Lower leg skin (tissue), 4 donors: ENCODE measurements at places on chromosomes 1 and 21. TPM values are rescaled to one million over a fixed set of nuclear protein-coding genes. Genes with fewer than 3 reads are reported as not detected.
A peak's percentile ranks its signal among the peaks of the same experiment; 100 is the strongest.

The SLC6A17 gene
- 6.6 TPM for total RNA-seq

DNA sequence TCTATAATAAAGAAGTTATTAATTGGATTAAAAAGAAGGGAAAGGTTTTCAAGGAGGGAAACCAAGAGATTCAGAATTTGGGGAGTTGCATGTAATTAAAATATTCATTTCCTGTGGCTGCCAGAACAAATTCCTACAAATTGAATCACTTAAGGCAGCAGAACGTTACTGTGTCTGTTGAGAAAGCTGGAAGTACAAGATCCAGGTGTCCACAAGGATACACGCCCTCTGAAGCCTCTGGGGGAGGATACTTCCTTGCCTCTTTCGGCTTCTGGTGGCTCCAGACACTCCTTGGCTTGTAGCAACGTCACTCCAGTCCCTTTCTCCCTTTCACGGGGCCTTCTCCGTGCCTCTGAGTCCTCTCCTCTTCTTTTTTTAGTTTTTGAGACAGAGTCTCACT lies 67.9 kb downstream of the KAZN start:
- no peak for DNase-seq

The VAV3 gene
- total RNA-seq: 145 TPM

DNA sequence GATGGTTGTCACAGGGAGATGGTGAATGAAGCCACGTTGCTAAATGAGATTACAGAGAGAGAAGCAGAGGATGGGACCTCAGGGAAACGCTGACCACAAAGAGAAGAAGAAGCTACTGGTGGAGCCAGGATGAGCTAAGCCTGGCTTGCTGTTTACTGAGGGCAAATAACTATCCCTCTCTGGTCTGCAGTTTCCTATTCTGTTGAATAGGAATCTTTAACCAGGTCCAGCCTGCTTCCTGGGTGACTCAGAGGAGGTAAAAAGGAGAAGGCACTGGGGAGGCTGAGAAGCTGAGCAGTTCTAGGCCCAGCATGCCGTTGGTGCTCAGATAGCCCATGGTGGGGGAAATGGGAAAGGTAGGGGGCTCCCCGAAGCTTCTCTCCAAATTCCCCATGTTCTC lies 29.6 kb downstream of the DMBX1 start:
- no peak for DNase-seq

The ROR1 gene
- 21.4 TPM for total RNA-seq

The S100A7 gene
- total RNA-seq: 39.5 TPM

DNA sequence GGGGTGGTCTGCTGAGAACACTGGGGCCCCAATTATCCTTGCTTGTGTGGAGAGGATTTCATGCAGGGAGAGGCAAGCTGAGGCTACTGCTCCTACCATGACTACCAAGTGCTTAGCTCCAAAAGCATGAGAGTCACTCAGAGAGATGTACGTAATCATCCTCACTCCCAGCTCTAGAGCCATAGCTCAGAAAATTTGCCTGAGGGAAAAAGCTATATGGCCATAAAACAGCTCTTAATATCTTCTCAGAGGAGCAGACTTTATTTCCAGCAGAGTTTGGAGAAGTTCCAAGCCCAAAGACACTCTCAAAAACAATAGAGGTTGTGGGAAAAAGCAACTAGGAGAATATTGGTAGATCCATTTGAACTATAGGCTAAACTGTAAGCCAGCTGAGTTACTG lies 106.4 kb upstream of the PBX1 start:
- no peak for DNase-seq

DNA sequence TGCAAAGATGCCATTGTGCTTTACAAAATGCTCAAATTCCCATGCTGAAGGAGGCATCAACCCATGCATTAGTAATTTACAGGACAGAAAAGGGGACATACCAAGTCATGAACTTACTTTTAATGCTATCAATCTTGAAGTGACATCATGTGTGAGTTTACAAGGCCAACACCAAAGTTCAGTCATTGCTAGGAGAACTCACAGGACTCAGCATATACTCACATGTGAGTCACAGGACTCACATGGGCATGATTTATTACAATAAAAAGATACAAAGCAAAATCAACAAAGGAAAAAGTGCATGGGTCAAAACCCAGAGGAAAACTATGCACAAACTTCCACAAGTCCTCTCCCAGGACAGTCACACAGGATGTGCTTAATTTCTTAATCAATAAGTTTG lies 1656.0 kb downstream of the MRPL39 start:
- no peak for DNase-seq

The IFI44 gene
- total RNA-seq: 4.9 TPM

The MTX1 gene
- total RNA-seq: 20.5 TPM

The CFAP107 gene
- not detected for total RNA-seq

The MPZL1 gene
- 36.1 TPM for total RNA-seq

The CENPL gene
- total RNA-seq: 4.8 TPM

DNA sequence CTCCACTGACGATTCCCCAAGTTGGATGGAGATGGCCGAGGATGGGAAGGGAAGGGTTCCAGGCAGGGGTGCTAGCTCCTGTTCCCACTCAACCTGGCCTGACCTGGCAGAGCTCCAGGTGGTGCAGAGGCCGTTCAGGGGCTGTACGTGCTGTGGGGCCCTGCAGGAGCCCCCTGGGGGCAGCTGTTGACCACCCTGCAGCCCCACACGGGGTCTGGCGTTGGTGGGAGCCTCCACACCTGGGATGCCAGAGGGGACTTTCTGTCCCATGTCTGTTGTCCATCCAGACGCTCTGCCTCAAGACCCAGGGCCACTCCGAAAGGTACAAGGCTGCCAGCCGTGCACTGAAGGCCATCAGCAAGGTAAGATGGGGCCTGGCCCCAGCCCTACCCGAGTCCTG lies 20.0 kb downstream of the ARHGEF16 start:
- DNase-seq: no peak

- DNase-seq: peak; percentile 31
These were observed 72.8 kb downstream of the XCL2 start for GRCh38 chr1:168470901-168471431.

The KRTAP12-2 gene
- total RNA-seq: not detected

DNA sequence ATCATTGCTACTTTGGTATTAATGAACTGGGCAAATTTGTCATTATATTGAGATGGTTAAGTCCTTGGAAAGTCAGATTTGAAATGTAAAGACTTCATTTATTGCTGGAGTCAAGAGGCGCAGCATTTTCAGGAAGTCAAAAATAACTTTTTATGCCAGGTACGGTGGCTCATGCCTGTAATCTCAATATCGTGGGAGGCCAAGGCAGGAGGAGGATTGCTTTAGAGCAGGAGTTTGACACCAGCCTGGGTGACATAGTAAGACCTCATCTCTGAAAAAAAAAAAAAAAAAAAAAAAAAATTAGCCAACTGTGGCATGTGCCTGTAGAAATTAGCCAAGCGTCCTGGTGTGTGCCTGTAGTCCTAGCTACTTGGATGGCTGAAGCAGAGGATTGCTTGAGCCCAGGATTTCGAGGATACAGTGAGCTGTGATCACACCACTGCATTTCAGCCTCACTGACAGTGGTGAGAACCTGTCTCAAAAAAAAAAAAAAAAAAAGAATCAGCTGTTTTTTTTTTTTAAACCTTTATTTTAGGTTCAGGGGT lies 5.5 kb downstream of the HIPK1 start:
- no peak for DNase-seq

GRCh38 chr1:203354246-203354645 lies 3.3 kb upstream of the FMOD start:
- no peak for DNase-seq

The ATP1A4 gene
- not detected for total RNA-seq

The USP1 gene
- 25.6 TPM for total RNA-seq

DNA sequence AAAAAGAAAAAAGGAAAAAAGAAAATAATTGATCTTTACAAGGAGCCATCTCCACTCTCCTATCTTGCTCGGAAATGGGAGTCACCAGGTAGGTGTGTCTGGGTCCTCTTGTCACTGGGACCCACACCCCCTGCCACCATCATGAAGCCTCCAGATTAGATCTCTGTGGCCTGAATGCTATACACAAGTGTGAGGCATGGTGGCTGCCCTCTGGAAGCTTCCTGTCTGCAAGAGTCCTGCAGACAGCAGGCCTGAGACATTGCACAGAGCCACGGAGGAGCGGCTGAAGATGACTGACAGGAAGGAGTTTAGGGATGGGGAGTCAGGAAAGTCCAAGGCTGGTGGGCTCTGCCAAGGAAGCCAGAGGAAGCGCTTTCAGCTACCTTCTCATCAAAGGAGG lies 16.2 kb downstream of the CDK18 start:
- DNase-seq: no peak
